Germinal center (tissue), 1 donor: ENCODE measurements at places on chromosomes 4 and X.

DNA sequence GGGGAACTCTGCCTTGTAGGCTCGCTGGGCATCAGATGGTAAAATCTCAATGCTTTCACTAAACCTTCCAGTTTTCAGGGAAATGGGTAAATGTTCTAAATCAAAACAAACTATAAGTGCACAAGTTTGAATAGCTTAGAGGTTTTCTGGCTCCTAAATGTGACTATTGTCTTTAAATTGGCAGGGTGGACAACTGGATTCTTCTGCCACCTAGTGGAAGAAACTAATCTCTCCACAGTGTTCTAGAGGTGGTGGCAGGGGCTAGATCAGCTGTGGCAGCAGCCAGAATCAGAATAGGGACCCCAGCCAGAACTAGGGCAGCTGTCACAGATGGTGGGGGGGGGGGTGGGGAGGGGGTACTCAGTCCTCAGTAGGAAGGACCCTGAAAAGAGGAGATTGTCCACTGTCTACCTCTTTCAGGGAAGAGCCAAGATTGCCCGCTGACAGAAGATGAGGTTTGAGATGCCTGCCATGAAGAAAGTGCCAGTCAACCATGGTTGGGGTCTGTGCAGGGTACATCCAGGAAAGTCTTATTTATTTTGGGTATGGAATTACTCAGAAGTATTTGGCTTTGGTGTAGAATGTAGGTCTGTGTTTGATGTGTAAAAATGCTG, 201.4 kb downstream of the CCNG2 start:
- peak; percentile 55 for DNase-seq

GRCh38 chrX:67726018-67726417, 182.2 kb downstream of the AR start:
- DNase-seq: no peak

DNA sequence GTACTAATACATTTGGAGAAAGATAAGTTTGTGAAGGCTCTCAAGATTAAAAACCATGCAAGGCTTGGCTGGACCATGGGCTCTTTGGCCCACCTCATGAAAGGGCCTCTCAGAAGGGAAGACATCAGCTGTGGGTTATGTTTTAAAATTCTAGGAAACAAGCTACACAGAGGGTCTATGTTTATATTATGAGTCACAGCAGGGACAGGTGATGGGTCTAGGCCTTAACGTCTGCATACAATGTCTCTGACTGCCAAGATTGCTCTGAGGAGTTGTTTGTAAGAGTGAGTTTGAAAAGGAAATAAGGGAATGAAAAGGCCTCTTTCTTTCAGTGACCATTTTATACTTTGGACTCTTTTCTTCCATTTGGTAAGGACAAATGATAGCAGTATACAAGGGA, 77.0 kb upstream of the ARMCX2 start:
- DNase-seq: no peak

DNA sequence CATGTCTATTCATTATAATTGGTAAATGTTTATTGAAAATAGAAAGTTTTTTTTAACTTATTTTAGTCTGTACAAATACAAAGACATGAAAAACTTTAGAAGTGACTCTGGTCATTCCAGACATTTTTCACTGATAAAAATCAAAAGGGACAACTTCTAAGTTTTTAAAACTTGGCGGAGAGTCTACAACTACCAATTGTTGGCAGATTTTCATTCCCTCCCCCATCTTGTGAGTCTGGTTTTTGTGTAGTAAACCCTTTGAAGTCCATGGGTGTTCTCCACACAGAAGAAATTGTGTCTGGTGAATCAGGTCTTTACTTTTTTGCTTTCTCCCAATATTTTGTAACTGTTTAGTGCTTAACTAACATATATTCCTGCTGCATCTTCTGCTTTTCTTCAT, 336.5 kb downstream of the PDGFC start:
- DNase-seq: no peak

GRCh38 chr4:173519111-173520101, 10.6 kb downstream of the HAND2 start:
- DNase-seq: no peak

DNA sequence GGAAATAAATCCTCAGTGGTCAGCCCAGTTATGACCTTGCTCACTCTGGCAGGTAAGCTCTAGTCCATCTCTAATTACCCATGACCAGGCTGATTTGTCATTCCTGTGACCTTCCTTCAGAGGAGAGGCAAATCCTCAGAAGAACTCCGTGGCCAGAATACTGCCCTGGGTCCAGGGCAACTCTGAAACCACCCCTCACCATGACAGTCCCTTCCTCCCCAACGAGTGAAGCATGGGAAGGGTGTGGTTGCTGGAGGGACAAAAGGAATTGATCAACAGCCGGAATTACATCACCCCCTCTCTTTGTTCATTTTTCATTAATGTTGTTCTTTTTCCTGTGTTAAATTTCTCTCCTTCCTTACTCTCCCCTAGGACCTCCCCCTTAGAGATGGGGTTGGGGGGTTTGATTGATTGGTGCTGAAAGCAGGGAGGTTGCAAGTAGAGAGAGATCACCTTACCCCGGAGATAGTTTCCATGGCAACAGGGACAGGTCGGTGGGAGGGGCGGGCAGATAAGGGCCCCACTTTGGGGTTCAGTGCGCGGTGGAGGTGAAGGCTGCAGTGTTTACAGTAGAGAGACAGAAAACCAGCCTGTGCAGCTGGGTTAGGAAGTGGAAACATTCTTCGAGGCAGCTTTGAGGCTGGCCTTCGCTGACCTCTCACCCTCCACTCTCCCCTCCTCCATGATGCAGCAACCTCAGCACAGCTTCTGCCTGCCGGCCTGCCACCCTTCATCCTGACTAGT, 647.4 kb downstream of the BCOR start:
- no peak for DNase-seq

GRCh38 chr4:183960962-183961541, 55.9 kb downstream of the STOX2 start:
- no peak for DNase-seq

DNA sequence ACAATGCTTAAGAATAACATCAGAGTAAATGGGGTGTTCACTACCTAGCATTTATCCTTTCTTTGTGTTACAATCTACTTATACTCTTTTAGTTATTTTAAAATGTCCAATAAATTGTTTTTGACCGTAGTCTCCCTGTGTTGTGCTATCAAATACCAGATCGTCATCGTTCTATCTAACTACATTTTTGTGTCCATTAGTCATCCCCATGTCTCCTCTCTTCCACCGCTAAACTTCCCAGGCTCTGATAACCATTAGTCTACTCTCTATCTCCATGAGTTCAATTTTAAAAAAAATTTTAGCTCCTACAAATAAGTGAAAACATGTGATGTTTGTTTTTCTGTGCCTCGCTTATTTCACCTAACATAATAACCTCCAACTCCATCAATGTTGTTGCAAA, 381.9 kb downstream of the PRDM5 start:
- DNase-seq: no peak

GRCh38 chrX:150693725-150694574, 754 bp downstream of the MTMR1 start:
- peak; percentile 90 for DNase-seq

DNA sequence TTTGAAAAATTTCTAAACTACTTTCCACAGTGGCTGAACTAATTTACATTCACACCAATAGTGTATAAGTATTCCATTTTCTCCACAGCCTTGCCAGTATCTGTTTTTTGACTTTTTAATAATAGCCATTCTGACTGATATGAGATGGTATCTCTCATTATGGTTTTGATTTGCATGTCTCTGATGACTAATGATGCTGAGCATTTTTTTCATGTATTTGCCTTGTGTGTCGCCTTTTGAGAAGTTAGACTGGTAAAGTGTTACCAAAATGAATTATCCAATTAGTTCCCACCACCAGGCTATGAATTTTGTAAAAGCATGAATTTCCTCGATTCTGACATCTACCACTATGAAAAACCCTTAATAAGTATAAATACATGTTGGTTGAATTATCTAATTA, 242.2 kb upstream of the GK2 start:
- no peak for DNase-seq

DNA sequence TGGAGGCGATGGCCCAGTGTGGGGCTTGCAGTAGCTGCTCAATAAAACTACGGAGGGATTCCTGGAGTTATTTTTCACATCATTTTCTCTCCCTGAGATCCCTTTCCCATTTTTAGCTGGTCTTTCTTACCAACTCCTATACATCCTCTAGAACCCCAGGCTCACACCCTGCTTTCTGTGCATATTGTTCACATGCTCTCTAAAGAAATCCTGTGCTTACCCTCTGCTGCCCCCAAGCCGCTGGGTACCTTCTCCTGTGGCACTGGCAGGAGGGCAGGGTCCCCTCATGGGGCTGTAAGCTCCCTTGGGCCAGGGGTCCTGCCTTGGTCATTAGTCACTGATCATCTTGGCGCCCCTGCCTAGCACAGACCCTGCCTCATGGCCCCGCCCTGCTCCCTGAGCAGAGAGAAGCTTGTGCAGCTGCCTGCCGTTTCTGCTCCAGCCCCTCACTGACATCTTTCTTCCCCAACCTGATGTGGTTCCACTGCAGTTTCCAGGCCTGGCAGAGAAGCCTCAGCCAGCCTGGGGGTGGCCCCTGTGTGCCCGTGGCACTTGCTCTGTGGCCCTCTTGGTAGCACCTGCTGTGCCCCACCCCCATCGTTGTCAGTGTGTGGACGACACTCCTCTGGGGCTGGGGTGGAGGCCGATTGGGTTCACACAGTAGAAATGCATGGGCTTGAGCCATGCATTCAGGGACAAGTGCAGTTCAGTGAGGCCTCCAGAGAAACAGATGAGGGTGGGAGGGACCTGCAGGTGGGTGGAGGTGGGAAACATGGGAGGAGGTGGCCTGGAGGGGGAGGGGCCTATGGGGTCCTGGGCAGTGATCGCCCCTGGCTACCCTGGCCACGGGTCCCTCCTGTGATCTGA, 69.5 kb downstream of the WFS1 start:
- no peak for DNase-seq

- no peak for DNase-seq
Measured at GRCh38 chr4:148527571-148527970, 85.4 kb upstream of the NR3C2 start.
